ENCODE measurements at places on chromosomes 4 and X.
A peak's percentile ranks its signal among the peaks of the same experiment; 100 is the strongest.

DNA sequence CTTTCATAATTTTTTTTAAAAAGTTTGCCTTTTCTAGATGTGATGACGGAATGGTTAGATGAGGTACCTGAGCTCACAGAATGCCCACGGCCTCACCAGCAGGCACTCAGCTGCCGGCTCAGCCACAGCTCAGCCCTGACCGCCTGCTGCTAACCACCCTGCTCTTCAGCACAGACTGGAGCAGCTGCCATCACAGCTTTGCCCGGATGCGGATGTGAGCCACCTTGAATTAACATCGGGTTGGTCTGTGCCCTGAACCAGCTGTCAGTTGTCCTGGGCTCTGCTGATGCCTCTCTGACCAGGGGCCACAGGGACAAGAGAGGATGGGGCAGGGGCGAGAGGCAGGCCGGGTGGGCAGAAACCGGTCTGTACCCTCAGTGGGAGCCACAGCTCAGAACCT lies 93.3 kb downstream of the HMX1 start:
- DNase-seq: no peak

DNA sequence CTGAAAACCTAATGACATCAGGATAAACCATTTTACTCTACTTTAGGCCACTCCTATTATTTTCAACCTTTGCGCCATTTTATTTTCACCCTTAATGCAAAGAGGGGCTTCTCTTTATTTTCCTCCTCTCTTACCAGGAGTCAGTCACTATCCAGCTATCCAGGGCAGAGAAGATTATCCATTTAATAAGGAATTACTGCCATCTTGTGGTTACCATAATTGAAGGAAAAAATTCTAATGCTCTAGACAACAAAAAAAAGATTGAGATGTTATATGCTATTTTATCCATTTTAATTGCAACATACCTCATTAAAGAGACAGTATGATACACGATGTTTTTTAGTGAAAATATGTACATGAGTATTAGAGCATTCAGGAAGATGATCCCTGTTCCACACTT lies 514.5 kb upstream of the FAM241A start:
- peak; percentile 25 for DNase-seq

DNA sequence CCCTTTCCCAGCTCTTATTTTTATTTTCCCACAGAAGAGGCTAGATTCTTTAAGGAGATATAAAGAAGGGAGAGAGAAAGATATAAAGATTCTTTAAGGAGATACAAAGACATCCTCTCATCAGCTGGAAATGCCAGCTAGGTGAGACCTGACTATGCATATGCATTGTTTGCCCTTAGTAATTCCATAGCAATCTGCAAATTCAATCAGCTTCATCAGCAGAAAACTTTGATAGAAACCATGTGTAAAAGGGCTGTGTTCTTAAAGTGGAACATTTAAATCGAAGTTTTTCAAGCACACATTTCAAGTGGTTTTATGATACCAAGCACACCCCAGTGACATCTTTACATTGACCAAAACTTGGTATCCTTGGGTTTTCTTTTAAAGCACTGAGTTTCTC lies 24.1 kb downstream of the FHL1 start:
- DNase-seq: no peak

GRCh38 chr4:184853436-184853835 lies 27.7 kb upstream of the ACSL1 start:
- no peak for DNase-seq

DNA sequence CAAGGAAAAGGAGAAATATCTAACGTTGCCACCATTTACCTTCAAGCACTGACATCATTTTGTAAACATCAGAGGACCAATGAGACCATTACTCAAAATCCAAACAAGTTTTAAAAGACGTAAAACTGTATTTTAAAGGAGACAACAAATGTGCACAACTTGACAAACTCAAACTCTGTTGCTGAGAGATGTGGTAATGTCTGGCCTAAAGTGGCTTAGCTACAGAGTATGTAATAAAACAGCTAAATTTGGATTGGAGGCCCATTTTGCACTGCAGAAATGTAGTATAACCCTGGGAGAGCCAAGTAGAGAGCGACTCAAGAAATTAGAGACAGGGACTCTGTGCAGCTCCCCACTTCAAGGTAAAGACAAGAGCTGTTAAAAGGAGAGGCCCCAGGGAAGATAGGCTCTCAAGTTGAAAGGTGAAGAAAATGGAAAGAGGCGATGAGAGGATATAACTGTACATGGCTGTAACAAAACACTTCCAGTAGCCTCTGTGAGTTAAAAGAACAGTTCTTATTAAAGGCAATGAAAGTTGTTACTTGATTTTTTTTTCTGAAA lies 20.3 kb downstream of the UNC5C start:
- DNase-seq: no peak

- no peak for DNase-seq
Measured at GRCh38 chrX:108257556-108257955, 166.0 kb downstream of the ATG4A start.

DNA sequence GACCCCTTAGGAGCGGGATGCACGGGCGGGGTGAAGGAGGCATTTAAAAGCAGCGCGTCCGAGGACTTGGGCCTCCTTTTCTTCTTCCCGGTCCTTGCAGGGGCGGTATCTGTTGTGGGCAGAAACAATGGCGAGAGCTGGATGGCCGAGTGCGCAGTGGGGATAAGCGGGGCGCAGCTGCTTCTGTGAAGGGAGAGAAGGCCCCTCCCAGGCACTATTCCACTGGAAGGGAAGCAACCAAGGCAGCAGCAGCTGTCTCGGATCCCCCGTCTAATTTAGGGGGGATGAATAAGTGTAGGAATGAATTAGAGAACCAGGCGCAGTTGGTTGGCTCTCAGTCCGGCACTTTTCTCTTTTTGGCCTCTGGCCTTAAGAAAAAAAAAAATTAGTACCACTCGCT lies 995 bp downstream of the SMARCA5 start:
- DNase-seq: no peak

DNA sequence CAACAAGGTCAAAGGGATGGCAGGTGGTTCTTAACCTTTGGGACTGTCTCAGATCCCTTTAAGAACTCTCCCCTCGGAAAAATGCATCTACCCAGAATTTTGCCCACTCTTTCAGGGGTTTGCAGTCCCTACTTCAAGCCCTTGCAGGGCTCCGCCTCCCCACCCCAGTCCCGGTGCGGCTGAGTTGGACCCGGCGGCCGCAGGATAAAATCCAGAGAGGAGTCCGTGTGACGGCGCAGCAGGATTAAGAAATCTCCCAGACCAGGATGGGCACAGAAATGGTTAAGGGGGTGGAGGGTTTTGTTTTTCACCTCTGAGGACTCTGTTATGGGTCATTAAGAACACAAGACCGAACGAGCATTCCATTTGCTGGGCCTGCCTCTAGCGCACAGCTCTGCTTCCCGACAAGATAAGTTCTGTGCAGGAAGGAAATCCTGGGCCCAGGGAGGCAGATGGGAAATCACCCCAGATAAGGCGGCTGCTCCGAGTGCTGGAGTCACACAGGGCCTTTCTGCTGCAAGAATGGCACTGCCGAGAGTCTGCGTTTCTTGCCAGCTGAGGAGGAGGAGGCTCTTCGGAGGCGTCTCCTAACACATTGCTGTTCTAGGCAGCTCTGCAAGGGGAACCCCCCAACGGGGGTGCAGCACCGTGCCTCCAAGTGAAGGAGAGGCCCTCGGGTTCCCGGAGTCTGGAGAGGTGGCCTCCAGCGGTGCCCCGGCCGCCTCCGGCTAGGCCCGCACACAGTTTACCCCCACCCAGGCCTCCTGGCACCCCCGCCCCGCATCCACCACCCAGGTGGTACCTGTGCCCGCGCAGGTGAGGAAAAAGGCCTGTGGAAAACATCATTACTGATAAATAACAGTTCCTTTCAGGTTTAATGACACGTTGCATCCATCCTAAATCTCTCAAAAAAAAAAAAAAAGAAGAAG lies 277.6 kb downstream of the BCOR start:
- no peak for DNase-seq

GRCh38 chrX:133985164-133985966 lies at the start of gene GPC3:
TSS of gene GPC3 (minus strand) at chrX:133985594.
- peak; percentile 67 for DNase-seq

DNA sequence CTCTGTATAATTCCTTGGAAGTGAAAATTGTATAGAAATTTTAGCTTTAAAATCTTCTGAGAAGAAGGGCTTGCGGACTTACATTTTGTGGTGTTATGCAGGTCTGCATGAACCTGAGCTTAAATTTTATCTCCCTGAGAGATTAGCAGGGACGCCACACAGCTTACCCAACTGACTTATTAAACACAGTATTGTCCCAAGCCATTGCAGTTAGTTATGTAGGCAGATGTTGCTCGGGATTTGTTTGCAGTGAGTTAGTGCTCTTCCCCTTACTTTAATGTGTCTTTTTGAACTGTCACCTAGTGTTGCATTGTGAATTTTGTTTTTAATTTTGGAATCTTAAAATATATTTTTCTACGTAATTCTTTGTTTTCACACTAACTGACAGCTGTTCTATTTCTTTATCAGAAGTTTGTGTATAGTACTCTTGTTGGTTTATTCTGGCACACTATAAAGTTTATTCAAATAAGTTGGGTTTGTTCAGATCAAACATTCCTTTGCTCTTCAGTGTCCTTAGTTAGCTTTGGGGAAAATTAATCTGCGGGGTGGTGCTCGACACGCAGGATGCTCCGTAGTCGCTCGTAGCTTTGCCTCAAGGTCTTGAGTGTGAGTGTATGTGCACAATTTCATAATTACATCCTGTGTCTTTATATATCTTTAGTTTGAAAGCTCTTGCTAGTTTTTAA lies 145.4 kb downstream of the STIM2 start:
- no peak for DNase-seq

- no peak for DNase-seq
Measured at GRCh38 chr4:181166742-181167399, 1076.3 kb upstream of the TENM3 start.

- DNase-seq: no peak
Measured at GRCh38 chrX:41025926-41026701, 59.1 kb upstream of the USP9X start.

DNA sequence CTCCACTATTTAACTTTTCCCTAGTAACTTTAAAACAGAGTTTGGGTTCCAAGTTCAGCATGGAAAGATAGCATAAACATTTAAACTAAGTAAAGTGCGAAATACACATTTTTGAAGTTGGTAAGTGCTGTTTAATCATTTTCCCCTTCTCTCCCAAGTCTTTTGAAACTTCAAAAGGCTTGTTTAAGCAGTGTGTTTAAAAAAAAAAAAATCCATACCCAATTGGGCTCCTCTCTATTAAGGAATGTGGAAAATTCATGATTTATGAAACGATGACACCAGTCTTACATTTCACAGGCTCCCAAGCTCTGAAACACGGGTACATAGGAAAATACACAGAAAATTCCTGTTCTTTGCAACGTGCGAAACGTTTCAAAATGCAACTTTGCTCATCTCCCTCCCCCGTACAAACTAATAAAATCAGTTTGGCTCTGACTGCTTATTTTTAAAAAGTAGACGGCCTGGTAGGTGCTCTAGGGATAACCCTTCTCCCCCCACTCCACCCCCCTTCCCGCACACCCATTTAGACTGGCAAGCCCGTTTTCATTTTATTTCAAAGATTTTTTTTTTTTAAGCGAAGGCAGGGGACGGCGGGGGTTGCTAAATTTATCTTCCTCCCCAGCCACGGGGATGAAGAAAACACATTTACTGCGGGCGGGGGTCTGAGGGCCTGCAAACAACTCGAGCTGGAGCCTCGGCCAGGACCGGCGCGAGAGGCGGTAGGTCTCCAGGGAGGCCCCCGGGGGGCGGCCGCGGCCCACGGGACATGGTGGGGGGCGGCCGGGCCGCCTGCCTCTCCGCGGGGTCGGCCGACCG lies 786 bp upstream of the ZFX start:
- DNase-seq: no peak

- no peak for DNase-seq
Measured at GRCh38 chrX:131356725-131357124, 67.6 kb upstream of the IGSF1 start.

GRCh38 chr4:4763822-4764557 lies 95.5 kb upstream of the MSX1 start:
- DNase-seq: no peak

- no peak for DNase-seq
Measured at GRCh38 chr4:15469402-15470127, at the start of gene CC2D2A. TSS of gene CC2D2A (plus strand) at chr4:15469882. CDS start at chr4:15475933, 6,051 bp downstream.

GRCh38 chr4:152464030-152464823 lies 71.7 kb downstream of the FBXW7 start:
- no peak for DNase-seq

DNA sequence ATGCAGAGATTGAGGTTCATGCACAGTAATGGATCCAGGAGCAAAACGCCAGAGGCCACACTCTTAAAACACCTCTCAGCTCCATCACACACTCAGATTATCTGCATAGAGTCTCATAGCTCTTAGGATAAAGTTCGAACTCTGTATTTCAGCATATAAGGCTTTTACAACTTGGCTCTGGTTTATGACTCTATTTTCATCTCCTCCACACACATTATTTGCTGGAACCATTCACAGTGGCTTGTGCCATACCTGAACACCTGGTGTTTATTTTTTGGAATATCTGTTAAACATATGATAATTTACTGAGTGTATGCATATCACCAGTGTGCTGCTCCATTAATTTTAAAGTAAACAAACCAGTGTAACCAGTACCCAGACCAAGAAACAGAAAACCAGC lies 27.2 kb downstream of the RASL11B start:
- no peak for DNase-seq

All from NCI-H1694 treated with DMSO at 0.1 percent for 48 hours (cell line).